GM23338 (cell line): ENCODE measurements at places on chromosomes 6 and 20.

DNA sequence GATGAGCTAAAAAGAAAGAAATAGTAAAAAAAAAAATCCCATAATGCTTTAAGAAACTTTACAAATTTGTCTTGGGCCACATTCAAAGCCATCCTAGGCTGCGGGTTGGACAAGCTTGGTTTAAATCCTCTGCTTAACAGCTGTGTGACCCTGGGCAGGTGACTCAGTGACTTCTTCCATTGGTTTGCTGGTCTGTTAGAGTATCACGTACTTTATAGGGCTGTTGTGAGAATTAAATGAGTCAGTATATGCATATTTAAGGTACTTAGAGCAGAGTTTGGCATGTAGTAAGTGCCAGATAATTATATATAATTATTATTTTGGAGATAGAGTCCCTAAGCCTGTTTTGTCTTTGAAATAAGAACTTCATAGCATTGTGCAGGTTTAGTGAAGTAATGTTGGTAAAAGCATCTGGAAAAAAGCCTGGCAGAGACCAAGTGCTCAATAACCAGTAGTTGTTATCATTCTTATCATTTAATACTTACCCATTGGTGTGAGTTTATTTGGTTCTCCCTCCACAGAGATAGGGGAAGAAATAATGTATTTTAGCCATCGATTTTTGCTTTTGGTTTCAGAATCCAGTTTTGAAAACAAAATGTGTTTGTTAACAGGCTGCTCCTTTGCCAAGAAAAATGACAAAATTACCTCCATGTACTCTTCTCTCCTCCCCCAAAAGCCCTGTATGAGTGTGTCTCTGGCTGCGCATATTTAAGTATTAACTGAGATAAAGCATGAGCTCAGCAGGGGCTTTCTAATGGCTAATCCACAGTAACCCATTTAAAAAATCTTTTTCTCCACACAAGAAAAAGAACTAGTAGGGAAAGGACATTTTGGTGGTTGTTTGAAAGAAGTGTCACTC is 67.2 kb downstream of the FOXO3 start:
- DNase-seq, result no peak

DNA sequence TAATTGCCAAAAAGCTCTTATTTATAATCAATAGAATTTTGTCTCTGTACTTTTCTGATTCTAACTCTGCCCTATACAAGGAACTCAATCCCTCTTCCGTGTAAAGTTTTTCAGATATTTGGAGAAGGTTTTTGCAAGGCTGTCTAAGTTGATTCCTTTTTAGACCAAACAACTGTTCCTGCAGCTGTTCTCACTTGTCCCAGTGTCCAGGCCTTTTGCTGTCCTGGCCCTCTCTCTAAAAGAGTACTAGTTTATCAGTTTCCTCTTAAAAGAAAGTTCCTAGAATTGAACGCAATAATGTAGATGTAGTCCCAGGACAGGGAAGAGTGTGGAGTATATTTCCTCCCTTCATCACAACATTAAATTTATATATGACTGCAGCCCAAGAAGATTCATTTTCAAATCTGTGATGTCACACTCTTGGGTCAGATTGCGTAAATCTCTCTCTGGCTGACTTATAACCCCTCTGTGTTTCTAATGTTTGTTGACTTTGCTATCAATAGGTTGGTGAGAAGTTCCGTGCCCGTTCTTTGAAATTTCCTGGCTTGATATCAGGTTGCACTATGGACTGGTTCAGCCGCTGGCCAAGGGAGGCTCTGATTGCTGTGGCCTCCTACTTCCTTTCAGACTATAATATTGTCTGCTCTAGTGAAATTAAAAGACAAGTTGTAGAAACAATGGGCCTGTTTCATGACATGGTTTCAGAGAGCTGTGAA is 139.4 kb upstream of the GLP1R start:
- DNase-seq, result no peak

- no peak for DNase-seq
Measured at GRCh38 chr6:46217671-46218131, 46.9 kb upstream of the ENPP5 start.

- no peak for DNase-seq
Measured at GRCh38 chr20:42979720-42980119, 210.0 kb downstream of the PTPRT start.

- DNase-seq, result no peak
Measured at GRCh38 chr20:23114018-23114417, 27.9 kb upstream of the CD93 start.

- DNase-seq, result no peak
Measured at GRCh38 chr6:153595903-153596302, 443.1 kb upstream of the OPRM1 start.

GRCh38 chr6:117034971-117035370 is 157.9 kb downstream of the RFX6 start:
- no peak for DNase-seq

- no peak for DNase-seq
Measured at GRCh38 chr20:32967961-32968457, 36.2 kb downstream of the SUN5 start.

- DNase-seq, result no peak
Measured at GRCh38 chr6:28978959-28979561, 26.1 kb downstream of the ZNF311 start.

DNA sequence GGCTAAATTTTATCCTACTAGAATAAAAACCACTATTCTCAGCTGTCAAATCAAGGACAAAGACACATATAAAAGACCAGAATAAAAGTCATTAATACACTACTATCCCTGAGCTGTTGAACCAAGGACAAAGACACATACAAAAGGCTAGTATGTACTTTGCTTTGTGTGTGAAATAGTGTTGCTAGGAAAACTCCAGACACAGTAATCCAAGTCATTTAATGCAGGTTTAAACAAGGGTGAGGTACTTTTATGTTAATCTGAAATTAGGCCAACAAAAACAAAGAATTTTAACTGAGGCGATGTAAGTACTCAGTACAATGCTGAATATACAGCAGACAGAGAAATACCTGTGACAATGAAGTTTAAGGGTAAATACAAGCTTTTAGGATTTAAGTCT is 18.9 kb downstream of the GCLC start:
- peak; percentile 6 for DNase-seq

GRCh38 chr20:39433466-39433865 is 471.3 kb downstream of the DHX35 start:
- no peak for DNase-seq

DNA sequence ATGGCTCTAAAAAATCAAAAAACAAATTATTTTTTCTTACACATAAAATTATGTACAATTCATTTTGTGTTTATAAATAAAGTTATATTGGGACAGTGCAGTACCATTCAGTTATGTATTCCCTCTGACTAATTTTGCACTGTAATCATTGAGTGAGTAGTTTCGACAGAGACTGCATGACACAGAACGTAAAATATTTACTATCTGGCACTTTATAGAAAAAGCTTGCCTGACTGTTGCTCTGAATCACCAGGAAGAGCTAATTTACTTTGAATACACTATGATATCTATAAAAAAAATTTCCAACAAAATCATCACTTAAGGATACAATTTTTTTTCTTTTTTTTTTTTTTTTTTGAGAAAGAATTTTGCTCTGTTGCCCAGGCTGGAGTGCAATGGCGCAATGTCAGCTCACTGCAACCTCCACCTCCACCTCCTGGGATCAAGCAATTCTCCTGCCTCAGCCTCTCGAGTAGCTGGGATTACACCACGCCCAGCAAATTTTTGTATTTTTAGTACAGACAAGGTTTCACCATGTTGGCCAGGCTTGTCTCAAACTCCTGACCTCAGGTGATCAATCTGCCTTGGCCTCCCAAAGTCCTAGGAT is 11.0 kb upstream of the KHDC1L start:
- no peak for DNase-seq

GRCh38 chr6:352896-353470 is 38.6 kb upstream of the IRF4 start:
- no peak for DNase-seq

GRCh38 chr6:15145821-15146220 is 100.0 kb upstream of the JARID2 start:
- no peak for DNase-seq

DNA sequence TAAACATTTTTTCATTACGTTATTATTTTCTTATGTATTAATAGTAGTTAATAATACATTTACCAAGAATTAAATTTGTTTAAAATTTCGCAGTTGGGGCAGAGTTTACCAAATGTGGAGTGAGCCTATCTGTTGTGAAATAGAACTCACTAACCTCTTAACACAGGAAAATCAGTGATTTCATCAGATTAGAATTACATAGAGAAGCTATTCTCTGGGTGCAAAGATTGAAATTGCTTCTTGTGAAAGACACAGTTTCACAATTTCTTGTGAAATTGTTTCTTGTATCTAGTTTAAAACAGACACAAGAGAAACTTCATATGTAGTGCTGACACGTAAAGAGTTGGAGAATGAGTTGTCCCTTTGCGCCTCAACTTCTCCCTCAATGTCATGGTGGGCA is 69.4 kb upstream of the PRL start:
- no peak for DNase-seq

DNA sequence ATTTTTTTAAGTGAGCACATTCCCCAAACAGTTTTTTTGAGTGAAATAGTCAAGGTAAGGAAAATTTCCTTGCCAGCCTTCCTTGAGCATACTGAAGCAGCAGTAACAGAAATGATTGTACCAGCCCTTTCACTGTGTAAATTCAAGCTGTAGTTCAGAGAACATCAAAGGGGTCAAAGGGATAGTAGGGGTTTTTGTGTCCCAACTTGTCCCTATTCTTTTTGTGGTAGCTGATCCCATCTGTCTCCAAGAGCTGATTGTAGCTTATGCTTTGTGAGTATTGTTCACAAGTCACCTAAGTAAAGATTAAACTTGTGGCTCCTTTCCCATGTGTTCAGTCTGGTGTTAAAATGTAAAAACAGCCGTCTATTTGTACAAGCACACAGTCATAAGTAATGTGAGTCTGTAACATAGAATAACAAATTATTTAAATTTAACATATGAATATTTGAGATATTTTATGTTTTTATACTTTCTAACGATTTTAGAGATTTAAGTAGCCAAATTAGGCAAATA is 185.0 kb downstream of the CENPW start:
- DNase-seq, result no peak

GRCh38 chr6:106561686-106562405 is 67.5 kb downstream of the RTN4IP1 start:
- no peak for DNase-seq

GRCh38 chr6:137272403-137272802 is 53.2 kb upstream of the IFNGR1 start:
- DNase-seq, result no peak

GRCh38 chr20:40563296-40563950 is 125.6 kb downstream of the MAFB start:
- DNase-seq, result no peak

GRCh38 chr6:42571611-42572342 is 7.9 kb downstream of the UBR2 start:
- peak; percentile 21 for DNase-seq

GRCh38 chr6:33419580-33420490 is at the start of gene SYNGAP1:
TSS of gene SYNGAP1 (plus strand) at chr6:33420065. CDS start at chr6:33420265, 200 bp downstream.
- DNase-seq, result peak; percentile 76

DNA sequence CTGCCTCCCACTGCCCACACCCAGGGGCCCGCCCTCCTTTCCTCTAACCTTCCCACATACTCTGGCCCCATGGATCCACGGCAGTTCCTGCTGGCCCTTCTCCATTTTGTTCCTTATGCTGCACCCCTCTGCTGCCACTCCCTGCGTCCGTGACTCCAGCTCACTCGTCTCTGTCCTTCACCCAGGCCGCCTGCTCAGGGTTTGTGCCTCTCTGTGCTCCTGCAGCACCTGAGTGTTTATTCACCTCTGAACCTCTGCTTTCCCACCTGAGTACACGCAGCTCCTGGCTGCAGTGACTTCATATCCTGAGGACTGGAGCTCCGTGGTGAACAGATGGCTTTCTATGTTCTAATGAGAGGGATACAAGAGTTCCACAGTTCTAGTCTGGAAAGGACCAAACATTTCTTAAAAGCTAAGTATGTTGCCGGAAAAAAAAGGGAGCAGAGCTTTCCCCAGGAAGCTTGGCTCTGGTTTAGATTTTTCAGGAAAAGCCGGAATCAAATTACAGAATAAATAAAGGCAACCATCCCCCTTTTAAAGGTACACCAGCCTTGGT is 1.5 kb upstream of the GNRH2 start:
- DNase-seq, result peak; percentile 33

GRCh38 chr6:147285087-147285855 is 81.1 kb downstream of the STXBP5 start:
- peak; percentile 68 for DNase-seq

GRCh38 chr6:83867527-83868161 is 8.2 kb downstream of the CYB5R4 start:
- peak; percentile 70 for DNase-seq

- DNase-seq, result peak; percentile 8
Measured at GRCh38 chr6:32792901-32793435, 23.8 kb downstream of the HLA-DOB start.

GRCh38 chr20:40766790-40767614 is 78.0 kb upstream of the MAFB start:
- DNase-seq, result no peak

DNA sequence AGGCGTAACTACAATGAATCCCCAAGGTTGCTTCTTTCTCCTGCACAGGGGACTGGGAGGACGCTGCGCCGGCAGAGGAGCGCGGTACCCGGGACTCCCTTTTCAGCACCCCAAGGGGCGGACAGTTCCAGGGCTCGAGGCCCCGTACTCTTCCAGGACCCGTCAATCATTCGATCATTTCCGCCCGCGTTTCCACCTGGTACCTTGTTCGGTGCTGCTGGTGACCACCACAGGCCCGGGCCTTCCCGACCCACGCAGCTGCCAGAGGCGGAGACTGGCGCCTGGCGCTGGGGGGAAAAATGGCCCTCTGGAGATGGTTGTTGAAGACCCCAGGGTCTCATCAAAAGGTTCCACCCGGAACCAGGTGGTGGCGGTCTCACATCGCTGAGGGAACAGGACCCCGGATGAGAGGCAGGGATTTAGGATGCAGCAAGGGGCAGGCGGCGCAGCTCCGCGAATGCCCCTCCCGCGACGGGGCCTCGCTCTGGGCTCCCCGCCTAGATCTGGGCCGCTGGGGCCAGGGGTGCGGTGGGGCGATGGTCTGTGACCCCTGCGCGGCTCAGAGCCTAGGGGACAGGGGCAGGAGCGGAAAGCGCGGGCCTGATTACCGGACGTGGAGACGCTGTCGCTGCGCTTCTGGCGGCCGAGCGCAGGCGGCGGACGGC is 744 bp downstream of the VSX1 start:
- peak; percentile 94 for DNase-seq

- DNase-seq, result no peak
Measured at GRCh38 chr6:15426901-15427300, 181.0 kb downstream of the JARID2 start.

DNA sequence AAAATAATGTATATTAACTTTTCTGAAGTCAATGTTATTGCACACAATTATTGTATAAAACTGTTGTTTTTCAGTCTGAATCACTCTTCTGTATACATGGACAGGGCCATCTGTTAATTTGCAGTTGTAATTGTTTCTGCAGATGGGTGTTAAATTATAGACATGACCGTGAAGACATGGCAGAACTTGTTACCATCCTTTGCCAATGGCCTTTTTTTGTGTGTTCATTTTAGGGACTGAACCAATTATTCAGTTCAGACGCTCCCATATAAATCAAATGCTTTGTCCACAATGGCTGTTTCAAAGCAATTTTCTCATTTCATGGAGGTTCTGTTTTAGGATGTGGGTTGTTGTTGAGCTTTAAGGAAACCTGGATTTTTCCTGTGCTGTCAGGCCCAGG is 533.7 kb downstream of the DOK5 start:
- no peak for DNase-seq

- peak; percentile 62 for DNase-seq
Measured at GRCh38 chr20:51985013-51985415, 182.7 kb upstream of the SALL4 start.
